ENCODE measurements at places on chromosomes 12 and 14.

- no peak for DNase-seq
Observed at GRCh38 chr12:77548797-77549196, 281.9 kb upstream of the NAV3 start.

GRCh38 chr12:130608132-130608531, 108.0 kb downstream of the RIMBP2 start:
- no peak for DNase-seq

DNA sequence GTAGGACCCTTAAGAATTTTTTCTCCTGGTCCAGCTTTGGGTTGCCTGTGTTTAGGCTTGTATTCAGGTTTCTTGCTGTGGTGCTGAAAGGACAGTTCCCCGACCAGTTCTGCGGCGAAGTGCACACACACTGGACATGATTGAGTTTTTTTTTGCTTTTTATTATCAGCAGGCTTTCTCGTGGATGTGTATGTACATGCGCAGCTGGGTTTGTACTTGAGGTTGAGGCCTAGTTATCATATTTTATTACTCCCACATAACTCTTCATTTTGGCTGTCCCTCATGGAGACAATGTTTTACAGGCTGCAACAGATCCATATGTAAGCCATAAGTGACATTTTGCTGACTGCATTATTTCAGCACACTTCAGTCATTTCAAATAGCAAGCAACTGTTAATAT, 2.5 kb downstream of the SCN8A start:
- DNase-seq: no peak

DNA sequence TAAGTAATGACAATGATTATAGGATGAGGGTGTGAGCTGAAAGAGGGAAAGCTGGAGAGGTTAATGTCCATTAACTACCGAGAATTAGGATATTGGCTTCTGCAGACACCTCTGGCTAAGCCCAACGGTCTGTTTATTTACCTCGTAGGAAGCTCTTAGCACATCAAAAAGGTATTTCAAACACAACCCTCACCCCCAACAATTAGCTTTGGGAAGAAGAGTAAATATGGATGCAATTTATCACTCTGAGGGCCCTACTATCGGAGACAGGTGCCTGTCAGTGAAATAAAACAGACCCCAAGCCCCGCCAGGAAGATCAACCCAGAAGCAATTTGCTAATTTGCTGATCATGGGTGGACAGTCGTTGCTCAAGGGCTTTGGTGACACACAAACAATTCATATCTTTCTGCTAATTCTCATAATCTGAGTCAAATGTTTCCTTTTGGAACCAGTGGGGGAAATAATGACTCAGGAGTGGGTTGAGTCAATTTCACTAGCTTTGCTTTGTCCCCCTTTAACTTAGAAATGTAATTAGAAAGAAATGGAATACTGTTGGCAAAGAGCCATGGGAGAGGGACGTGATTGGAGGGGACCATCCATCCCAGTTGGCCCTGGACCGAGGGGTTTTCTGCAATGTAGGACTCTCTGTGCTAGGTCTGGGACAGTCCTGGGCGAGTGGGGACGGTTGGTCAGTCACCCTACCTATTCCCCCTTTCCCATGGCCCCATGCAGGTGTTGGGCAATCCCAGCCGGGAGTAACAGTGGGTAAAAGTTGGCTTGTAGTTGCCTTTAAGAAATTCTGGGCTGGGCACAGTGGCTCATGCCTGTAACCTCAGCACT, 99.1 kb upstream of the MED13L start:
- DNase-seq: no peak

DNA sequence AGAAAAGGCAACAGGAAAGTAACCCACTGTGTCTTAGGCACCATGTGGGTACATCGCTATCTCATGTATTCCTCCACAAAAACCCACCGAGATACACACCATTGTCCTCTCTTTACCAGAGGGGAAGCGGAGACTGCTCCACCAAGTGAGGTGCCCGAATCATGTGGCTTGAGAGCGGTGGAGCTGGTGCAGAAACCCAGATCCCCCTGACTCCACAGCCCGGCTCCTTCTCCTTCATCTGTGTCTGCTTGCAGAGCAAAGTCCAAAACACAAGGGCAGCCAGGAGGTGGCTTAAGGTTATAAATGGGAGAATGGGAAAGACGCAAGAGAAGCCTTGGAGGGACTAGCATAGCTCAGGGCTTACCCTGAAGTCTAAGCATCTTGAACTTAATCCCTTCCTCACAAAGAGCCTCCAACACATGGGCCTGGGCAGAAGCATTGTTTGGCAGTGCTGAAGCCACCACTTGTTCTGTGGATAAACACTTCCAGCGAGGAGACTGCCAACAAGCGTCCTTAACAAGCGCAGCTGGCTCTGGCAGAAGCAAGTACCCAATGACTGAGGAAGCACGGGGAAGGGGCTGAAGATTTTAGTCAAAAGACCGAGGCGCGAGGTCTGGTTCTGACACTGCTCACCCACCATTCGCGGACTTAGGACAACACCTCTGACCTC, 83.0 kb downstream of the TTC7B start:
- peak; percentile 55 for DNase-seq

DNA sequence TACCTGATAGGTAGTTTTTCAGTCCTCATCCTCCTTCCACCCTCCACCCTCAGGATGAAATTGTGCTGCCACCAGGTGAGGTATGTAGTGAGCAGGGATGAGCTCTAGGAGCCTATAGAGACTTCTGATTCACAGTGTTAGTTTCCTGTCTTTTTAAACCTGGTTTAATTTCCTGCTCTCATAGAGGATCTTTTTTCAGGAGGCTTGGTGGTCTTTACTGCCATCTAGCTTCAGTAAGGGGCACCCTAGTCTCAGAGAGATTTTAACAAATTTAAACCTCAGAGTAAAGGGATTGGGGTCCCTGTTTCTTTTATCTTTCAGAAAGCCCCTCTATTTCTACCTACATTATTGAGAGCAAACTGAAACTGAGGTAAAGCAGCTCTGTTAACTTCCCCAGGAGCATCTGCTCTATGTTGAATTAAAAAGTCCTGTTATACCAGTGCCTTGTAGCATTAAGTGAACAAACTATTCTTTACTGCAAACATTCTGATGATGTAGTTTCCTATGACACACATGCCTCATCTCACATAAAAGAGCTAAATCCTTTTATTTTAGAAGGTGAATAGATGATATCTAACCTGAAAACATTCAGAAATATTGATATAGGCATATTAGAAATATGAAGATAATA, 172.2 kb upstream of the DDHD1 start:
- DNase-seq: no peak

DNA sequence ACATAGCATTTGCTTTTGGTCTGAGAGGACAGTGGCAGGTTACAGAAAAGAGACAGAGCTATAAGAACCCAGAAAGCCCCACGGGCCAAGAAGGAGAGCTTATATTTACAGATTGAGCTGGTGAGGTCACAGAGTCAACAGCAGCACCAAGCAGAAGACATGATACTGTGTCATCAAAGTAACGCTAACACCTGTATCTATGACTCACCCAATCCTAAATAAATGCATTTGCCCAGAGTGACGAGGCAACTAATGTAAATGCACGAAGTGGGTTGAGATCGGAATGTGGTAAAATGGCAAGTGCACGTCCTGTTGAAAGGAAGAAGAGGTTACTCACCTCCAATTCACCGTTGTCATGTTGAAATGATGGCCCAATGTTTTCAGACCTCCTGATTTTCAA, 6.7 kb upstream of the CD163L1 start:
- DNase-seq: no peak

GRCh38 chr12:90004319-90005074, 295.9 kb upstream of the ATP2B1 start:
- no peak for DNase-seq

GRCh38 chr14:34179727-34180126, 228.9 kb upstream of the EGLN3 start:
- no peak for DNase-seq

- DNase-seq: no peak
Observed at GRCh38 chr14:71371711-71372396, 464.6 kb downstream of the PCNX1 start.

- peak; percentile 76 for DNase-seq
Observed at GRCh38 chr14:20697273-20698017, 8.9 kb downstream of the ANG start.

- no peak for DNase-seq
Observed at GRCh38 chr12:90959538-90960139, 4.7 kb upstream of the CCER1 start.

DNA sequence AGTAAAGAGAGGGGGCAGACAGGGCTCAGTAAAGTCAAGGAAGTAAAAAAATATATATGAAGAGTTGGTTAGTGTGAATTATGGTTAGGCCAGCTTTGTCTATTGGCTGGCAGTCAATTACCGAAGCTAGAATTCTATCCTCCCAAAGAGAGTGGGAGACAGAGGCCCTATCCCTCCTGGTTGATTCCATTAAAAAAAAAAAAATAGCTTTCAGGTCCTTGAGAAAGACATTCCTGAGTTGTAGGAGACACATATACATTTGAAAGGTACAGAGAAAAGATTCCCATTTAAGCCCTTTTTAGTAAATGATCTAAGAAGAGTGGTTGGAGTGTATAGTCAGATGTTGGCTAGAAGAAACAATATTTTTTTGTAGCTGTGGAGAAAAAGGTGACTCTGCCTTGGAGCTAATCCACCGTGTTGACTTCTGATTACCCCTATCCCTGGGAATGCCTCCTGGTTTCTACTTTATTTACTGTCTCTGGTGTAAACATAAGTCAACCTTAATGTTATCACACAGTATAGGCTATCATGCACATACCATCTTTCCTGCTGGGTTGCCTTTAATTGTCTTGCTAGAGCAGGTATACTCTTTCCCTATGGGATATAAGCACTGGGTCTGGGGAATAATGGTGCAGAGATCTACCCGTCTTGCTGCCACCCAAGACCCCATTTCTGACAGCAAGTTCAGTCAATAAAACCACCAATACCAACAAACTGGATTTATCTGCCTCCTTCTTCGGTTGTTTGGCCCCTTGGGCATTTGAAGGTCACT, 859.9 kb upstream of the ATXN7L3B start:
- no peak for DNase-seq

DNA sequence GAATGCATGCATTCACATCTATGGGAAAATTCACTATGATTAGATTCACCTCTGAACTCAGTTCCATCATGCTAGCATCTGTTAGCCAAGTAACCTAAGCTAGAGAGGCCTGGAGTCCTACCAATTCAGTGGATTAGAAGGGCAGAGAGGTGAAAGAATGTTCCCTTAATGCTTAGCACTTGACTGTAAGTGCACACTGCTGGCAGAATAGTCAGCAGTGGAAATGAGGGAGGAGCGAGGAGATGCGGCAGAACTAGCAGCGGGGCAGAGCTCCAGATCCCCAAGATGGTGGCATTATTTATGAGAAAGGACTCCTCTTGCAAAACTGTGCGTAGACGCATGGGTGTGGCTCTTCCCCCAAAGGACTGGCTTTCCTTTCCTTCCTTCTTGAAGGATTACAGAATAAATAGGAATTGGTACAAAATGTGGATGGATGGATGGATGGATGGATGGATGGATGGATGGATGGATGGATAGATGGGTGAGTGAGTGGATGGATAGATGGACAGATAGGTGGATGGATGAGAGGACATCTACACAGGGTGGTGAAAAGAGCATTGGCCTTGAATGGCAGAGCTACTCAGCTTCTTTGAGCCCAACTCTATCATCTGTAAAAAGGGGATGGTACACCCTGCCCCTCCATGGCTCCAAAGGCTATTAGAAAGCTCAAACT, 227.2 kb downstream of the CHST11 start:
- DNase-seq: no peak

- no peak for DNase-seq
Observed at GRCh38 chr12:98973395-98973794, 328.3 kb downstream of the APAF1 start.

- DNase-seq: no peak
Observed at GRCh38 chr12:15689751-15690191, 99.4 kb downstream of the EPS8 start.

DNA sequence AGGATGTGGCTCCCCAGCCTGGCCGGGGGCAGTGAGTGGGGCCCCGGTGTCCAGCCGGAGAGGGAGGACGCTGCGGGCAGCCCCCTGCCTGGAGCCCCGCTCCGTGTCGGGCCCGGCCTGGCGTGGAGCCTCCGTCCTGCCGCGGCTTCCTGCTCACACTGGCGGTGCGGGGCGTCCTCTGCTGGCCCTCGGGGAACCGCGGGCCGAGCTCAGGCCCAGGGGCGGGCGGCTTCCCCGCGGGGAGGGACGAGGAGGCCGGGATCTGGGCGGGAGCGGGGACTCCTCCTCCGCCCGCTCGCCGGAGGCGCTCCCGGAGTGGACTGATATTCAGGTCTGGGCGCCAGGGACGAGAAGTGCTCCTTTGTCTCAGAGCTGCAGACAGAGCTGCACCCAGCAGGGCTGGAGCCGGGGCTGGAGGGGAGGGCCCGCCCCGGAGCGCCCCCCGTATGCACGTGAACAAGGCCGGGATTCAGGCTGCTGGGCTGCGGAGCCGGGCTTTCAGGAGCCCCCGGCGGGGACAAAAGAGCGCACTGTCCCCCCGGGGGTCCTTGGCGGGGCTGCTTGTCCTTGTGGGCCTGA, 2.2 kb downstream of the MMP17 start:
- peak; percentile 68 for DNase-seq

DNA sequence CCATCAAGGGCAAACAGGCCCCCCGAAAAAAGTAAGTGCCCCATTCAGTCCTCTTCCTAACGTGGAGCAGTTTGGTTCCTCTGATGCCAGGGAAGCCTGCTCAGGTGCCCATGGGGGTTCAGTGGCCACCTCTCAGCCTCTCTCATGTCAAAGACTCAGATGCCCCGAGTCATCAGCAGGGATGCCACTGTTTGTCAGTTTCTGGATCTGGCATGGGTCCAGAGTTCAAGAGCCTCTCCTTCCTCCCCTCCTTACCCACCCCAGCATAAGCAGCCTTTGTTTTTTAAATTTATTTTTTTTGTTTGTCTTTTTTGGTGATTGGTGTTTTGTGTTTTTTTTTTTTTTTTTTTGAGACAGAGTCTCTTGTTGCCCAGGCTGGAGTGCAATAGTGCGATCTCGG, 11.3 kb downstream of the KMT5A start:
- DNase-seq: no peak

GRCh38 chr12:117019866-117020265, 79.3 kb downstream of the TESC start:
- no peak for DNase-seq

- DNase-seq: no peak
Observed at GRCh38 chr12:100986595-100987547, 192.3 kb downstream of the ANO4 start.

- no peak for DNase-seq
Observed at GRCh38 chr14:65302571-65303189, 109.8 kb upstream of the FUT8 start.

- DNase-seq: no peak
Observed at GRCh38 chr14:94051779-94052178, 25.6 kb downstream of the OTUB2 start.

DNA sequence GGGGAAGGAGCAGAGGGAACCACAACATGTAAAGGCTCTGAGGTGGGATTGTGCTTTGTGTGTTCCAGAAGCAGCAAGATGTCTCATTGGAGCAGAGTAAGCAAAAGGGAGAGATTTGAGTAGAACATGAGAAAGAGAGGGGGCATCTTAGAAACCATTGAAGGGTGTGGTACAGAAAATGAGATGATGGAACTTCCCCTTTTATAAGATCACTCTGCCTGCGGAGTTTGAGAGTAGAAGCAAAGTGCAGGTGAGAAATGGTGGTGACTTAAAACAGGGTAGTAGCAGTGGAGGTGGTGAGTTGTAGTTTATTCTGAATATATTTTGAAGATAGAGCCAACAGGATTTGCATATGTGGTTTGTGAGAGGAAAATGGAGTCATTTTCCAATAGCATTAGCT, 56.0 kb downstream of the FBXO34 start:
- no peak for DNase-seq

All from caudate nucleus (tissue), 63 donors.